ENCODE measurements at places on chromosomes 3 and 15. TPM values are rescaled to one million over a fixed set of nuclear protein-coding genes. Genes with fewer than 3 reads are reported as not detected.

GRCh38 chr15:29476503-29477080 is 207.0 kb upstream of the NSMCE3 start:
- DNase-seq: no peak
- no peak overlapping the region for H3K27ac ChIP-seq
- no peaks in the 10 kb centered on the region for H3K4me1 ChIP-seq
- H3K4me3 ChIP-seq: no peak overlapping the region
- no peaks in the 10 kb centered on the region for H3K36me3 ChIP-seq
- no peaks in the 10 kb centered on the region for H3K27me3 ChIP-seq

DNA sequence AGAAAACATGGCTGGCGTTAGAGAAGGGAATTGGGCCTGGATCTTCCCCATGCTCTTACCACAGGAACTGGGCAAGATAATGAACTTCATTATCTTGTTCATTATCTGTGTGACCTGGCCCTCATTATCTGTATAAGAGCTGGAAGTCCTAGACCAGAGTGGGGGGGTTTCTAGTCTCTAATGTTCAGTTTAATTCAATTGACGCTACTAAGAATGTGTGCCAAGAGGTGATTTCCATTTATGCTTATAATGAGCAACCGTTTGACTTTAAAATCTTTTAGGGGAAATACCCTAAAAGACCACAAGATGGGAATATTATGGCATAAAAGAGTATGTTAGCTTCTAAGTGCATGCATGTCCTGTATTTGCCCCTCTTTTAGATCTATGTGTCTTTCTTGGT is 59.1 kb upstream of the CSTA start:
- H3K27ac ChIP-seq: no peak overlapping the region
- no peak overlapping the region for H3K4me3 ChIP-seq
- no peak for DNase-seq
- no peaks in the 10 kb centered on the region for H3K27me3 ChIP-seq
- H3K36me3 ChIP-seq: no peaks in the 10 kb centered on the region
- no peaks in the 10 kb centered on the region for H3K4me1 ChIP-seq

The EFHB gene
- 1.6 TPM for total RNA-seq

The NEK11 gene
- 13.9 TPM for total RNA-seq

The RAB6B gene
- 3.9 TPM for total RNA-seq
